M059J (cell line): ENCODE measurements at places on chromosomes 4 and X.
A peak's percentile ranks its signal among the peaks of the same experiment; 100 is the strongest.

DNA sequence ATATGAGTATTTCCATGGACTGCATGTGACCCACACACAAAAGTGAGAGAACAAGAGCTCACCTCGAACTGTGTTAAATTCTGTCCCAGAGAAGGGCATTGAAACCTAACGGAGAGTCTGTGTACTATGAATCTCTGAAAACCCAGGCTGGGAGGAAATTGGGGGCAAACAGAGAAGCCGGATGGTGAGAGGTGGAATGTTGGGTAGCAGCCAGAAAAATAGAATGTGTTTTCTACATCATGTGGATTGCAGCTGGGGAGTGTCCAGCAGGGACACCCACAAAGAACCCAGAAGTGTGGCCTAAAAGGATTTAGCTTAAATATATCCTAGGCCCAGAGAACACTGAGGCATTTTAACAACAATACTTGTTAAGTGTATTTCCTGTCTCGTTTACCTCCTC, 38.6 kb downstream of the MND1 start:
- no peak for DNase-seq

DNA sequence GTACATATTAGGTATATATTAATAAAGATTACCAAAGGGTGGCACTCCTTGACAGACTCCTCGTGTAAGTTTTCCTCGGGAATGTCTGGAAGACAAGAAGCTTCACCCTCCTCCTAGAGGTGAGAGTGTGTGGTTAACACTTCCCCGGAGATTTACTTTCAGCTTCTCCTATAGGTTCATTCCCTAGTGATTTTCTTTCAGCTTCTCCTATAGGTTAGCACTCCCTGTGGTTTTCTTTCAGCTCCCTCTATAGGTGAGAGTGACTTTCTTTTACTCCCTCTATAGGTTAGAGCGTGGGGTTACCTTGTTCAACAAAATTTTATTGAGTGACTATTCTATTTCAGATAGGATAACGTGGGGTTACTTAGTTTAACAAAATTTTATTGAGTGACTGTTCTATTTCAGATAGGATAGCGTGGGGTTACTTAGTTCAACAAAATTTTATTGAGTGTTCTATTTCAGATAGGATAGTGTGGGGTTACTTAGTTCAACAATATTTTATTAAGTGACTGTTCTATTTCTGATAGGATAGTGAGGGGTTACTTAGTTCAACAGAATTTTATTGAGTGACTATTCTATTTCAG, 106.0 kb upstream of the PLAC1 start:
- peak; percentile 44 for DNase-seq

GRCh38 chr4:109462802-109463201, 29.2 kb downstream of the SEC24B start:
- peak; percentile 10 for DNase-seq

DNA sequence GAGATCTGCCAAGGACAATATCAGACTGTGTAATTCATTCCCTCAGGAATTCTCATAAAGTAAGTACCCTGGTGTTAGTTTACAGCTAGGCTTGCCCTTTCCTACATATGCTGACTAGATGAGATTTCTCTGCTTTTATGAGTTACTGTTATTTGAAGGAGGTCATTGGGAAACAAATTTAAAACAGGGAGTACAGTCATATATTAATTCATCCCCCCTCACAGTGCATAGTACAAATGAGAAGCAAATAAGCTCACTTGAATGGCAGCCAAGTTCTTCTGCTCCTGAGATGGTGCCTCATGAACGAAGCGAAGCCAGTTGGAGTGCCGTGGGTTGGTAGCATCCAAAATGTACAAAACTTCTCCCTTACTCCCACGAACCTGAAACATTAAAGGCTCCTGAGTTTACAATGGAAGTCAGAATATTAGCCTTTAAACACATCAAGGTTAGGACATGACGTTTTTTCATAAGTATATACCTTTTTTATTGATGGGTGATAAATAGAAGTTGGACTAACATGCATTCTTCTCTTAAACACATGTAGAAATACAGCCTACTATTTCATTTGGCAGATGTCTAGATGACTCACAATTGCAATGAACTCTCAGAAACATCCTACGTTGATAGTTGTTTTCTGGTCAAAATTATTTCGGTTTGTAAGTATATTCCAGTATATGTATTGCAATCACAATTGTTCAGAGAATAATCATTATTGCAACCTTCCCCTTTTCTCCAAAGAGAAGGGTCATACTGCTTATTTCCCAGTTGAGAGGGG, 69.2 kb downstream of the PRDM5 start:
- no peak for DNase-seq

GRCh38 chr4:14247767-14248166, 620.2 kb upstream of the BOD1L1 start:
- no peak for DNase-seq

DNA sequence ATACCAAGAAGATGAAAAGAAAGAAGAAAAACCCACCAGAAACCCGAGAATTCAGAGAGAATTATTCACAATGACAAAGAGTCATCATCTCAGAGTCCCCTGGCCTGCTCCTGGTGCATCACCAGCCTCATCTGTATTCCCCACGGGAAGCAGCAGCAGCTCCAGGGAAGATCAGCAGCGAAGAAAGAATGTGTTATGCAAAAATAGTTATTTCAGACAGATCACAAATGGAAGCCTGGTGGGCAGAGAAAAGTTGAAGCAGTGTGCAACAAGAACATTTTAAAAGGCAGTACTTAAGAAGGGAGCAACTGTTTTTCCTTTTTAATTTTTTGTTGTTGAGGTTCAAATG, 189.2 kb downstream of the PPP3CA start:
- DNase-seq = no peak

DNA sequence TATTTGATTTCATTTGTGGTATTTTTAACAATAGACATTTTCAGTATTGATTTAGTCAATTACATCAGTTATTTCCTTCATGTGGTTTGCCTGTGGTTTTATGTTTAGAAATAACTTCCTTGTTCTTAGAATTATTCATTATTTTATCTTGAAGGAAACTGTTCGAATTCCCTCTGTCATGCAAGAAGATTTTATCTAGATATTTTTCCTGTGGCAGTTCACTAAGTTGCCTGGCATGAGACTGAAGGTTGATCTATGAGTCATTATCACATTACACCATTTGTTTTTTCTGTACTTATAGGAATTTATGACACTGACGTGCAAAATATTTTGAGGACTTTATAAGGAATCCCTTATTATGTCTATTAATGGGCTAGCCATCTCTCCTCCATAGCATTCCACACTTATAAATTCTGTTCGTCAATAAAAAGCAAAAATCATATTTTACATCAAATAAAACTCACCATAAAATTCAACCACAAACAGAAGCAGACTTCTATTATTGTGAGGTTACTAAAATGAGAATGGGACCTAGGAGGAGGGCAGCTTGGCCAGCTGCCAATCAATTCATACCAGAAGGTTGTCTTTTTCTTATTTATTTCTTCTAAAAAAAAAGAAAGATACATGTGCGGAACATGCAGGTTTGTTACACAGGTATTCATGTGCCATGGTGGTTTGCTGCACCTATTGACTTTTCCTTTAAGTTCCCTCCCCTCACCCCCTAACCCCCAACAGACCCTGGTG, 179.0 kb downstream of the KCNIP4 start:
- peak; percentile 89 for DNase-seq

DNA sequence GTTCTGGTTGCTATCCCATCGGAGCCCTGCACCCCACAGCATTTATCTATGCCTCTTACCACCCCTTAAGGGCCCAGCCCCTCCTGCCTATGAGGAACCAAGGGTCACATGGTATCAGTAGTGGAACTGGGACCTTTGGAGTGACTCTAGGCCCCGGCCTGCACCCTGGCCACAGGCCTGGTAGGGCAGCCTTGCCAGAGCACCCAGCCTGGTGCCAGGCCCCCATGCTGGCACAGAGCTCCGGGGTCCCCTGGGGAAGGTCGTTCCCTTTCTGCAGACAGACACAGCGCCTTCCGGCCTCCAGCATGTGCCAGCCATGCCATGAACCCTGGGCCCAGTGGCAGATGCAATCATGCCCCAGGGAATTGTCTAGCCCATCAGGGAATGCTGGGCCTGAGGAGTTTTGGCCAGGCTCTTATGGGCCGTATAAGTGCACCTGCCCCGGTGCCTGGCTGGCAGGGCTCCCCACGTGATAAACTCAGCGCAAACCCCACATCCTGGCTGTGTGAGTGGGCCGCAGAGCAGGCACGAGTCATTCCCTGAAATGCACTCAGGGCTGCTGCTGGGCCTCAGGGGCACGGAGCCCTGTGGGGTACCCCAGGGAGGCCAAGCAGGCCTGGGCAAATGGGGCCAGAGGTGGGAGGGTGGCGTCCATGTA, 19.8 kb upstream of the ADD1 start:
- DNase-seq = no peak

- no peak for DNase-seq
Observed at GRCh38 chrX:145687146-145687545, 130.5 kb upstream of the SLITRK2 start.

DNA sequence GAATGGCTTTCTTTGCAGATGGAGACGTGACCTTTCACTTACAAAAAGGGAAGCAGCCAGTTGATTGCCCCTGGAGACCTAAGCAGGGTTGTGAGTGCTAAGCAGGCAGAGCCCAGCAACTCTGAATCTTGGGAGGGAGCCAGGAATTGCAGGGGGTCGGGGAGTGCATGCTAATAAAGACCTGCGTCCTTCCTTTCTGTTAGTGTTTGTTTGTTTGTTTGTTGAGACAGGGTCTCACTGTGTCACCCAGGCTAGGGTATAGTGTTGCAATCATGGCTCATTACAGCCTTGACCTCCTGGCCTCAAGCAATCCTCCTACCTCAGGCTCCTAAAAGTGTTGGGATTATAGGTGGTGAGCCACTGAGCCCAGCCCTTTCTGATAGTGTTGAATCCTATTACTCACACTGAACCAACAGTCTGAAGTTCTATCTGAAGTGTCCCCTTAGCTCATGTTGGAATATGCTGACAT, 137.4 kb downstream of the CEP135 start:
- no peak for DNase-seq

GRCh38 chrX:13716455-13716854, 18.0 kb downstream of the TRAPPC2 start:
- no peak for DNase-seq

DNA sequence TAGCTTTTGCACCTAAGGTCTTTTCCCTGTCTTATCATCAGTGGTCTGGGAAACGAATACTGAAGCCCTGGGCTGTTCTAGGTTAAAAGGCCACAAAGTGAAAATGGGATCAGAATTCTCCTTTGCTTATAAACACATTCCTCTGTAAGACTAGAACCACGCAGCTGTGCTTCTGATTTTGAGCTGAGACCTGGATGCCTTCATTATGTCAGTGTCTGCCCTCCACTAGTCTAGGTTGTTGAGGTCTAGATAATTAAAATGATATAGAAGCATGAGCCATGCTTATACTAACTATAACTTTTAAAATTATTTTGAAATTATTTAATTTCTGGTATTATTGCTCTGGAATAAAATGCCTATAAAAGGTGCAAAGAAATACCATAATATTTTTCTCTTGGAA, 403.9 kb downstream of the ADGRL3 start:
- DNase-seq = no peak

DNA sequence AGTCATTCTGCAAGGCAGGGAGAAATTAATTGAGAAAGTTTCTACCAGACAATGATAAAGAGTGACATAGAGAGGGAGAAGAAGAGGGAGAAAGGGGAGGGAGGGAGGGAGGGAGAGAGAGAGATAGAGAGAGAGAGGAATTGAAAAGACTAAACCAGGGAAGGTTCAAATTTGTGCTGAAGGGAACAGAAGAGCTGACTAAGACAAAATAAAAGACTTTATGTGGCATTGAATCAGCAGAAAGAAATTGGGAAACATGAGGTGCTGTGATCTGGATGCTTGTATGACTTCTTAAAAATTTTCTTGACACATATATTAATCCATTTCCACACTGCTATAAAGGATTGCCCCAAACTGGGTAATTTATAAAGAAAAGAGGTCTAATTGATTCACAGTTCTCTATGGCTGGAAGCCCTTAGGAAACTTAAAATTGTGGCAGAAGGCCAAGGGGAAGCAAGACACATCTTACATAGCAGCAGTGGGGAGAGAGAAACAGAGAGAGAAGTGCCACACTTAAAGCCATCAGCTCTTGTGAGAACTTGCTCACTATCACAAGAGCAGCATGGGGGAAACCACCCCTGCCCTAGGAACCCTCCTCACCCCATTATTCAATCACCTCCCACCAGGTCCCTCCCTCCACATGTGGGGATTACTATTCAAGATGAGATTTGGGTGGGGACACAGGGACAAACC, 13.5 kb upstream of the CXCL6 start:
- no peak for DNase-seq

DNA sequence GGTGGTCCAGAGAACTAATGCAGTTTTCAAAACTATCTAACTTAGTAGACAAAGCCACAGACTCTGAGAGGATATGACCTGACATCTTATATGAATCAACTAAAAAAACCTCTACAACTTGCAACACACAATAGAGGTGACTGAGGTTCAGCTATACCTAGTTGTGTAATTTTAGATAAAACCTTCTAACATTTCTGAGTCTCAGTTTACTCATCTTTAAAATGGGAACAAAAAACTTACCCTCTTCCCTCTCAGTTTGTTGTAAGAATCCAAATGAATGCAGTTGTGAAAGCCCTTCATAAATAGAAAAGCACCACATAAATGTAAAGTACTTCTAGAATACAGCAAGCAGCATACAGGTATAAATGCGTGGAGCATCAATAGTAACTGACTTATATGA, 5.9 kb downstream of the SH3D19 start:
- no peak for DNase-seq

DNA sequence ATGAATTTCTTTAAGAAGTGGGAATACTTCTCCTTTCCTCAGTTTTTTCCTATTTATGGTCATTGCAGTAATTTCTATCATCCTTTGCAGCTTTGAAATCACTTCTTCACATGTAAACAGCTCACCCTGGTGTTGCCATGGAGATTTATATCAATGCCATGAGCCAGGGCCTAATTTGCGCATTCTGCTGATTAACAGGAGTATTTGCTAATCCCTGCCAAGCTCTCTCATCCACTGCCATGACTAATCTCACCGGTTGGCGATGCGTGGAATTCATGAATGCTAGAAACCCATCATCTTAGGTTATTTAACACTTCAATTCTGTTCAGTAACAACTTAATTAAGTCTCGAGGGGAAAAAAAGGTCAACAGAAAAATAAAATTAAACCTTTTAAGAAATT, 11.8 kb upstream of the FGF13 start:
- no peak for DNase-seq

GRCh38 chr4:82515705-82516104, 46.1 kb downstream of the TMEM150C start:
- peak; percentile 91 for DNase-seq

- DNase-seq = peak; percentile 5
Observed at GRCh38 chr4:170030121-170030520, 3.9 kb upstream of the MFAP3L start.

- DNase-seq = peak; percentile 39
Observed at GRCh38 chr4:73978886-73979285, 2.9 kb downstream of the PF4 start.

GRCh38 chrX:39577206-39577984, 520.4 kb downstream of the BCOR start:
- peak; percentile 49 for DNase-seq

DNA sequence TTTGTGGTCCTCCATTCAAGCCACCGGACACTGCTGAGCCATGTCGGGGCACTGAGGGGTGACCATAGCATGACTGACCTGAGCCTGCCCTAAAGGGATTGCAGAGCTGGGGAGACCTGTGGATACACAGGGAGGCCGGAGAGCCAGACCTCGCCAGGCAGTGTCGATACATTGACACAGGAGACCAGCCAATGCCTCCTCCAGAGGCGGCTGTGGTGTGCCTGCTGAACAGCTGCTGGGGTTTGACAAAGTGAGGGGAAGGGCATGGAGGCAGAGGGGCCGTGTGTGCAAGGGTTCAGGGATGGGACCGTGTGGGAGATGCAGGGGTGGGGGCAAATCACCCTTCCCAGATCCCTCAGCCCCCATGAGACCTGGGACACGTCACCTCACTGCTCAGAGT, 48.0 kb downstream of the PPP2R2C start:
- no peak for DNase-seq

- peak; percentile 74 for DNase-seq
Observed at GRCh38 chr4:17276776-17277175, 235.1 kb downstream of the QDPR start.
